Putamen (tissue), 1 donor: ENCODE measurements at places on chromosomes 16 and 17.

DNA sequence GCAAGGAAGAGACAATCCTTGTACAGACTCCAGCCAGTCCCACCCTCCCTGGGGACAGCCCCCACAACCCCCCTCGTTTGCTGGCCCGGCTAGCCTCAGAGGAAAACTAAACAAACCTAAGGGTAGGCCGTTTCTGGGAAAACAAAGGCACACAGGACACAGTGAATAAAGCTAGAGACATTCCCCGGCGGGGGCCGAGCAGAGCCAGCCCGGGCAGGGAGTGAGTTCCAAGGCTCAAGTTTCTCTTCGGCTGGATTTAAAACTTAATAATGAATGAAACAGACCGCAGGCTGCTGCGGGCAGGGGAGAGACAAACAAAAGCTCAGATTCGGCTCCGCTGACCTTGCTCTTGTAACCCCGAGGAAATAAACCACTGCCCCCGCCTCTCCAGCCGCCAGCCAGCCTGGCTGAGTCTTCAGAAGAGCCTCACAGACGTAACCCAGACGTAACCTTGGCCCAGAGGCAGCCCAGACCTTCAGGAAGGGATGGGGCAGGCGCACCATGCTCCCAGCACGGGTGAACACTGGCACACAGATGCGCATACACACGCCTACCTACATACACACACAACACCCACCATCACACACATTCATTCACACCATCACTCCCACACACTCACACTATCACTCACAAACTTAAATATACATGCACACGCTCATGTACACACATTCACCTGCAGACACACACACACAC is 216.0 kb downstream of the ZNF423 start:
- DNase-seq = peak; percentile 20

DNA sequence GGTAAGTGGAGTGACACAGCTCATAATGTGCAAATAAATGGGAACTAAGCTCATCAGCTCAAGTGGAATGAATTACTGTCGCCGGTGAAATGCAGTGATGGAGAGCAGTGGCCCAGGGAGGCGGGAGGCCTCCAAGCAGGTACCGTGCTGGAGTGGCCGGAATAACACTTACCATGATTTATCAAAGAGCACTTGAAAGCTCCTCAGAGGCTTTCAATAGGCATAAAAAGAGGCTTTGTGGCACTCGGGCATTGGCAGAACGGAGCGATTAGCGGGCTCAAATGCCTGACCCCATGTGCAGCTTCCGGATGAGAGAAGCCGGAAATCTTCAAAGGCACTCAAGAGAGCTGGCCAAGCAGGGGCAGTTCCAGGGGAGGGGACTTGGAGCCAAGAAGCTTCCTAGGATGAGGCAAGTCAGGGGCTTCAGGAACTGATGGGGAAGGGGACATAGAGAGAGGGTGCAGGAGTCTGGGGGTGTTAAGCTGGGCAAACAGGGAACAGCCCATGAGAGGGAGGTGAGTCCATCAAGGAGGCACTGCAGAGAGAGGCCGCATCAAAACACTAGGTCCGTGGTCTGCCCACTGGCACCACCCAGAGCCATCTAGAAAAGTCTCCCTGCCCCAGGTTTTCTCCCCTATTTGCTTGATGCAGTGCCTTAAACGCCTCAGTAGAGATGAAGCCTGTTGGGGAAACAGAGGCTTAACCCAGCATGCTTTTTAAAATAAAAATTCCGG is 144.0 kb upstream of the IRX6 start:
- DNase-seq = no peak

DNA sequence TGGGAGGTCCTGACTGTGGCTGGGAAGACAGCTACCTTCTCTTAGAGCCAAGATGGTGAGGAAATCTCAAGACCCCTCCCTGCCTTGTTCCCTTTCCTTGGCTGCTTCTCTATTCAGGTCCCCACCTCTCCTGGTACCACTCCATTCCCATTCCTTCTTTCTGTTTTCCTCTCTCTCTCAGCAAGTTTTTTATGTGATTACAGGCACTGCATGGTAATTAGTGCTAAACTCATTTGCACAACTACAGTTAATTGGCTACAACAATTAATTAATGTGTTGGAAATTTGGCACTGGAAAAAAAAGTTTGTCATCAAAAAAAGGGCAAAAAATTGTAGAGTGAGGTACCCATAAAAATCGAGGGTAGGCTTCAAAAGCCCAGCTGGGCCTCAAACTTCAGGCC is 45.3 kb downstream of the NEUROD2 start:
- DNase-seq = no peak

GRCh38 chr16:21038197-21038596 is 112.4 kb downstream of the DNAH3 start:
- no peak for DNase-seq

GRCh38 chr16:30893744-30894539 is at the start of gene BCL7C:
BCL7C (minus strand) TSS chr16:30894077; CDS start chr16:30893944, 133 bp downstream.
- peak; percentile 88 for DNase-seq

- DNase-seq = no peak
Observed at GRCh38 chr17:12584727-12585126, 81.0 kb upstream of the MYOCD start.

GRCh38 chr17:82900741-82901140 is 60.9 kb upstream of the ZNF750 start:
- DNase-seq = no peak

GRCh38 chr16:55091213-55091870 is 160.7 kb downstream of the IRX5 start:
- DNase-seq = no peak

- DNase-seq = no peak
Observed at GRCh38 chr17:58367461-58367860, 15.5 kb upstream of the SUPT4H1 start.

- no peak for DNase-seq
Observed at GRCh38 chr17:40351359-40352236, 12.9 kb downstream of the GJD3 start.

GRCh38 chr17:27479838-27480237 is 23.6 kb downstream of the KSR1 start:
- DNase-seq = no peak

DNA sequence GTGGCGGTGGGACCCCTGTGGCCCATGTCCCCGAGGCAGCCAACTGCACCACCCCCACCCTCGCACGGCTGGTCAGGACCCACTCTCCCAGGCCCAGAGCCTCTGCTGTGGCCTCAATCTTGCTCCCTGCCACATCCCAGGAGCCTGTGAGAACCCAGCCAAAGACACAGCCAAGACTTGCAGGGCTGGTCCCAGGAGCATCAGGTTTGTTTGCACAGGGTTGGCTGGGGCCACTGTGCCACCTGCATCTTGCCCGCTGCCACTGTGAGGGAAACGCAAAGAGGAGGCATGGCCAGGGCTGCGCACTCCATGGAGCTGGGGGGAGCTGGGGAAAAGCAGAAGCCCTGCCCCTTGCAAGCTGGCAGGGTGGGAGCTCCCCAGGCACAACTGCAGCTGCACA is 92.5 kb downstream of the SSH2 start:
- no peak for DNase-seq

- DNase-seq = peak; percentile 91
Observed at GRCh38 chr17:7035591-7036368, at the start of gene SLC16A13. SLC16A13 (plus strand) TSS chr17:7036015; CDS start chr17:7036383, 368 bp downstream.

GRCh38 chr17:2990396-2990795 is 73.0 kb downstream of the OR1D5 start:
- no peak for DNase-seq

GRCh38 chr16:17448640-17449638 is 21.8 kb downstream of the XYLT1 start:
- DNase-seq = no peak

DNA sequence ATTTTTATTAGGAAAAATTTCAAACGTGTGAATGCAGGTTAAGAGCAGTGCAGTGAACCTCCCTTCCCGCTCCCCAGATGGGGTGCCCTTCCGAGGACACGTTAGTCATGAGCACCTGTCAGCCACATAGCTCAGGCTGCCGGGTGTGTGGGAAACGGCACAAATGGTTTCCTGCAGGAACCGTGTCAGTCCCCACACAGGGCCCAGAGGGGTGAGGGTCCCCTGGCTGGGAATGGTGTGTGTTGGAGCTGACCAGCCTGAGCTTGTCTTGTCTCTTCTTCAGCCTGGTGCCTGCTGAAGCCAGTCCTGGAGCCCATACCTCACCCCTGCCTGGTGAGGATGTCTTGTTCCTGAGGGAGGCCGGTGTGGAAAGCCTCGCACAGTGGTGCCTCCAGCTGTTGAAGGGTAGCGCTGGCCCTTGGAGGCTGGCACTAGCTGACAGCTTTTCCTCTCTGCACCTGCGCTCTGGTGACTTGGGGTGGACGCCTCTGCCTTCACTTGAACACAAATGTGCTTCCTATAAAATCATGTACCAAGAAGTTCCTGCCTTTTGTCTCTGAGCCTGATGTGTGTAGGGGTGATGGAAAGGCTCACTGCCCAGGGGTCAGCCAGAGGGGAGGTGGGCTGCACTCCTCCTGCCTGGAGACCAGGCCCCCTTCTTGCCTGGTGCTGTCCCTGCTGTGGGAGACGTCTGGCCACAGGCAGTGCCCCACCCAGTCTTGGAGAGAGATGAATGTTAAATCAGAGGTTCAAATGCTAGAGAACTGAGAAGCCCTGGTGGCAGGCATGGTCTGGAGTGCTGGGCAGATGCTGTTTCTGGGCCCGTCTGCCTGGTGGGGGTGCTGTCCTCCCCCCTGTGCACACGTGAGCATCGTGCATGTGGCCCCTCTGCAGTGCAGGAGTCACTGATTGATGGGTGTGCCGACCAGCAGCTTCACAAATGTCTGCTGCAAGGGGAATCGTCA is 102.6 kb upstream of the ZNF750 start:
- DNase-seq = peak; percentile 31

- no peak for DNase-seq
Observed at GRCh38 chr16:57132470-57132869, 40.1 kb downstream of the CPNE2 start.

DNA sequence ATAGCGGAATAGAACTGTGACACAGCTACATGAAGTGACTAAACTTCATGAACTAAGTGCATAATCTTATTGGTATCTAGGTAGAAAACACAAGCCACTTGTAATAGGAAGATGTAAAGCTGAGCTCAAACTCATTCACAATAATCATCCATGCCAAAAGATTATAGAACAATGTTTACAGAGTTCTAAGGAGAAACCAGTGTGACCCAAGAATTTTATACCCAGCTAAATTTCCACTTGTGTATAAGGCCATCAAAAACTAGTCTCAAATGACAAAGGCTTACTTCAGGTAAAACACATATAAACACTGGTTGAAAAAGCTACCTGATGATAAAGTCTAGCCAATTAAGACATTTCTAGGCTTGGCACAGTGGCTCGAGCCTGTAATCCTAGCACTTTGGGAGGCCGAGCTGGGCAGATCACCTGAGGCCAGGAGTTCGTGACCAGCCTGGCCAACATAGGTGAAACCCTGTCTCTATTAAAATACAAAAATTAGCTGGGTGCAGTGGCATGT is 16.9 kb upstream of the CPD start:
- DNase-seq = no peak

DNA sequence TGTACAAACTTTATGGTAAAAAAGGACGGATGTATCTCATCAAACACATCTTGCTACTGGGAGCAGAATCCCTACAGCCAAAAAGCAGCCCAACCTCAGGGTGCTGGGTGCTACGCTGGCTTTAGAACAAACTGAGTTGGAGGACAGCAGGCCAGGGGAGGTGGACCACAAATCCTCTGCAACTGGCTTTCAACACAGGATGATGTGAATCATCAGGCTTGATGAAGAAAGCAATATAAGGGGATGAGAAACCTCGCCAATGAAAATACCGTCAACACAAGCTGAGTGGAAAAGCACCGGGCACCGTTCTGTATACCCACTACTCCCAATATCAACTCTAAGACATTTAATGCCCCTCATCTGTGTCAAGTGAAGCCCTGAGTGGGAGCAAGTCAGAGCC is 14.3 kb downstream of the HBQ1 start:
- DNase-seq = no peak

- DNase-seq = no peak
Observed at GRCh38 chr16:85970738-85971137, 71.8 kb downstream of the IRF8 start.

DNA sequence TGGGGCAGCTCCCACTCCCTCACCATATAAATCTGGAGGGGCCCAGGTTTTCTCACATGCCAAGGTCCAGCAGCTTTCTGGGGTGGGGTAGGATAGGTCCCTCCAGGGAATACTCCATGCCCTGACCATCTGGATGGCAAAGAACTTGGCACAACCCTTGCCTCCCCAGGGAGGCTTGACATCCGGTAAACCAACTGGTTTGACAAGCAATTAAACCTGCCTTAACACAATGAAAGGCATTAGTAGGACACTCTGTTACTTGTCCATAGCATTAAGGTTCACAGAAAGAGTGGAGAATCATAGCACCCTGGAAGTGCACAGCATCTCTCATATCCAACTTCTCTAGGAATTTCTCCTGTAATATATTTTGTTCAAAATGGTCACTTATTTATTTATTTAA is 63.9 kb upstream of the MAF start:
- DNase-seq = no peak

DNA sequence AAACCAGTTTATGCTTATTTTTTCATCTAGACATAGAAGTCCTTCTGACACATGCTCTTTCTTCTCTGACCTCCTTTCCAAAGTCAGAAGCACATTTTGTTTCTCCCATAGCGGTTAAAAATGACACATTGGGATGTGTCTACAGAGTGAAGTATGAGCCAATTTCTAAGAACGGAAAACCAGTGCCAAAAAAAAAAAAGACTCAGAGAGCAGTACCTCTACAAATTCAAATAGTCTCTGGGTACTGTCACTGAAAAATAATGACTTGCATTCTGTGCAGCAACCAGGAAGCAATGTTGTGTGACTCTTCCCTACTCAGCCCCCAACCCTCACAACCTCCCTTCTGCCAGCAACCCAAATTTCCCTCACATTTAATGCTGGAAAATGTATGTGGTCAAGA is 145.5 kb upstream of the PMFBP1 start:
- no peak for DNase-seq

DNA sequence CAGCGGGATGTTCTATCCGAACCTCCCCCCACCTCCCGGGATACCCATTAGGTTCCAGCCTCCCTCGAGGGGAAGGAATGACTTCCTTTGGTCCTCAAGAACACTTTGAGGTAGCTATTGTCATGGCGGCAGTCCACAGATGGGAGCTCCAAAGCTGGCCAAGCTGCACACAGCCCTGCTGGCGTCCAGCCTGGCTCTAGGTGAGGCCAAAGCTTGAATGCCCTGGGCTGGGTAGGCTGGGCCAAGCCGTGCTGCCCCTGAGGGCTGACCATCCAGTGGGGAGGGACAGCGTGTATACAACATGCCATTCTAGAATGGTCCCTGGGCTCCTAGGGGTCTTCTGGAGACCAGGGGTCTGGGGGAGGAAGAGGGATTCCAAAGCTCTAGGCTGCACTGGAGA is 43.5 kb downstream of the PEMT start:
- no peak for DNase-seq
